ENCODE measurements at places on chromosomes 13 and 19. TPM values are rescaled to one million over a fixed set of nuclear protein-coding genes. Genes with fewer than 3 reads are reported as not detected.

Gene ZNF226
- total RNA-seq = 15.8 TPM

Gene HSD17B14
- total RNA-seq = 5.6 TPM

Gene SOHLH2
- 0.79 TPM for total RNA-seq

Gene CEACAM21
- total RNA-seq = 2.5 TPM

Gene GJB2
- total RNA-seq = 0.14 TPM

DNA sequence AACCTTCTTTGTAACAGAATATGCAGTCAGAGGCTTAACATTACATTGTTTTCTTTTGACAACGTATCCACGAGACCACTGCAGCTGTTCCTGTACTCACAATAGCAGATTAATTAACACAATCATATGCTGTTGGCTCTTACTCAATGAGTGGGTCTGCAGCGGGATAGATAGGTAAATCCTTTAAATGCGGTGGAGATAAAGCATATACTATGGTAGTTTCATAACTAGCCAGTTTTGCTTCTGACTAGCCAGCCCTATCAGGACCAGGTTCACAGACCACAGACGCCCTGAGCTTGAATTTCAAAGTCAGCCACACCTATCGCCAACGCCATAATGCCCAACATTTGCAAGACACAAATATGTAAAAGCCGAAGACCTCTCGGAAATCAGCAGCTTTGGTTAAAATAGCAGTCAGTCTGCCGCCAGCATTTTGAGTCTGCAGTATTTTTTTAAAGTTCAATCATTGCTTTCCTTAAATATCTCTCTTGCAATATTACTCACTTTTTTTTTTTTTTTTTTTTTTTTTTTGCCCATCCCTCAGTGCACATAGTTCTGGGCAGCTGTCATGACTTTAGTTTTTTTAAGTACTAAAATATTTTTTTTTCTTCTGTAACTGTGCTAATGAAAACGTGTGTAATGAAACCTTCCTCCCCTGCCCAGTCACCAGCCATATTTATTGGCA is 120.5 kb downstream of the ZNF536 start:
- no peak for DNase-seq

- DNase-seq = peak; percentile 88
Observed at GRCh38 chr19:18340990-18341868, 831 bp downstream of the PGPEP1 start.

GRCh38 chr13:49936075-49936967 is at the start of gene SPRYD7:
Gene SPRYD7, minus strand, starts transcription at chr13:49936340. Its CDS starts 105 bp downstream, at chr13:49936235.
- DNase-seq = peak; percentile 100

DNA sequence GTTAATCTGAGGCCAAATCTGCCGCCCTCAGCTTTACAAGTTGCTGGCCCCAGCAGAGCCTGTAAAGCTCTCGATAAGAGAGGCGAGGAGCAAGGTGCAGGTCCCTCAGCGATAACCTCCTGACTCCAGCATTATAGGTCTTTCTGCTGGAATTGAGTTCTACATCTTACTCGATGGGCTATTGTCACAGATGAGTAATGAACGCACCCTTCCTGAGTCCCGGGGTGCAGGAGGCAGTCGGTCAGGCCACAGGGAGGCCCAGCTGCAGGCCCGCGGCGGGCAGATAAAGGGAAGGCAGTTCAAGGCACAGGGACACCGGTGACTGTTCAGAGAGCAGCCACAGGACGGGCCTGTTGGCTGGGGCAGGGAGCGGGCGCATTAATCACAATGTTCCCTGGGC is 157.6 kb upstream of the OBI1 start:
- no peak for DNase-seq

DNA sequence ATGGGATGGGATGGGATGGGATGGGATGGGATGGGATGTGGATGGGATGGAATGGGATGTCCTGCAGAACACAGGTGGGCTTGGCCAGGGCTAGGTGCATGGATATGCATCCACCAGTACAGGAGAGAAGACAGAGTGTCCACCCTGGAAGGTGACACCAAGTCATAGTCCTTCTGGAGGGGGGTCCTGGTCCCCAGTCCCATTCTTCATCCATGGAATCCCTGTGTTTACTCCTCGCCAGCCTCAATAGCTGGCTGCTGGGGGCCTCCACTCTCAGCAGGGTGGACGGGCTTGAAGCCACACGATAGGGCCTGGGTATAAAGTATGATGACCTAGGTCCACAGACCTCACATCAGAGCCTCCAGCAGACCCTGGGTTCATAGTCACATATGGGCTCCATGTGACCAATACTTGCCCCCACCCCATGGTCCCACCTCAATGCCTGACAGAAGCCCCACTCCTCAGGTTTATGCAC is 40.1 kb downstream of the RFX2 start:
- DNase-seq = peak; percentile 42

DNA sequence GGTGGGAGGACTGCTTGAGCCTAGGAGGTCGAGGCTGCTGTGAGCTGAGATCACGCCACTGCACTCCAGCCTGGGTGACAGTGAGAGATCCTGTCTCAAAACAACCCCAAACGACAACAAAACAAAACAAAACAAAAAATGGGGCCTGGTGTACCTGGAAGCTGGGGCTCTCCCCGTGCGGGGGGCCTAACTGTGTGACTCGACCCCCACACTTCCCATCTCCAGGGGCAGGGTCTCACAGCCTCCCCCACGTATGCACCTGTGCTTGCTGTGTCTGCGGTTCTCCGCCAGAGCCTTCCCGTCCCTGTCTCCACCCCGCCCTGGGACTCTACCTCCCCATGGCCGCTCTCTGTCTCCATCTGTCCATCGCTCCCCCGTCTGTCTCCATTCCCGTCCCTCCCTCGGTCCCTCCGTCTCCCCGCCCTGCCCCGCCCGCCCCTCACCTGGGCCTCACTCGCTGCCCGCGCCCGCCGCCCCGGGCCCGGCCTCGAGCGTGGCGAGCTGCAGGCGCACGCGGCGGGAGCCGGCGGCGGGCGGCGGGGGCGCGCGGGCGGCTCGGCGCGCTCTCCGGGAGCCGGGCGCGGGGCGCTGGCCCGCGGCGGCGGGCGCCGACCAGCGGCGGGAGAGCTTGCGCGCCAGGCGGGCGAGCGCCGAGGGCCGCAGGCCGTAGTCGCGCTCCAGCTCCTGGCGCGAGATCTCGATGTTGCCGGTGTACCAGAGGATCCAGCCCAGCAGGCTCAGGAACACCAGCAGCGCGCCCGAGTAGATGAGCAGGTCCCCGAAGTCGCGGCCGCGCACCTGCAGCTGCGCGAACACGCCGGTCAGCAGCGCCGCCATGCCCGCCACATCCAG is 587 bp downstream of the TMEM238 start:
- DNase-seq = peak; percentile 87

DNA sequence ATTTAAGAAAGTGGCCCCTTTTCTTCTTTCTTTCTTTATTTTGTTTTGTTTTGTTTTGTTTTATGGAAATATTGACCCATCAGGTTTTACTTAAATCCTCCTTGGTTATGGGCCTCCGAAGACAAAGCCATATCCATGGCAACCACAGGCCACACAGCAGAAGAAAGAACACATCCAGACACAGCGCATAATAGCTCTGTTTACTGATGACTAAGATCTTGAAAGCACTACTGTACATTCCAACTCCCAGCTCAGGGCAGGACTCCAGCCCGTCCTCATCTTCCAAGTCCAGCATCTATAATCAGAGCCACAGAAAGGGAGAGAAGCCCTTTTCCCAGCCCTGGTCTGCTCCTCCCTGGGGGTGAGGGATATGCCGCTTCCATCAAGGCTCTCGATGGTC is 84.3 kb downstream of the NUFIP1 start:
- DNase-seq = peak; percentile 91

All from posterior vena cava (tissue), 2 donors.